ENCODE measurements at places on chromosomes 2 and 18. TPM values are rescaled to one million over a fixed set of nuclear protein-coding genes. Genes with fewer than 3 reads are reported as not detected.

GRCh38 chr18:22974001-22974400, 40.9 kb downstream of the RBBP8 start:
- DNase-seq = no peak

DNA sequence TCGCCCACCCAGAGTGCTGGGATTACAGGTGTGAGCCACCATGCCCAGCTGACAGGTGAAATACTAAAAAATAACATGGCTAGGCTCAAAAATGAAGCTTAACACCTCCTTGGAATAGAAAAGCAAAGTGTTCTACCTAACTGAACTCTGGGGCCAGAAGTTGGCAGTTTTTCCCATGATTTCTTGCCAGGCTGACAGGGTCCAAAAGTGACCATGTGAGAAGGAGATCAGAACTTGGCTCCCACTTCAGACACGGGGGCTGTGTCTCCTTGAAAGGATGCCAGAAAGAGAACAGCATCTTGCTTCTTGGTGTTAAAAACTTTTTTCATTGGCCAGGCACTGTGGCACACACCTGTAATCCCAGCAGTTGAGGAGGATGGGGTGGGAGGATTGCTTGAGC, 47.0 kb downstream of the BMPR2 start:
- no peak for DNase-seq

GRCh38 chr18:13804305-13804704, 19.6 kb upstream of the MC5R start:
- DNase-seq = no peak

- DNase-seq = no peak
Observed at GRCh38 chr2:16931441-16931840, 265.8 kb upstream of the CYRIA start.

The RTP5 gene
- polyA plus RNA-seq = not detected

All from left renal pelvis (tissue), 4 donors.